ENCODE measurements at places on chromosomes 13 and 19.

- DNase-seq = no peak
These were observed 2771.0 kb upstream of the PCDH20 start for GRCh38 chr13:64186503-64187250.

- DNase-seq = no peak
These were observed 13.7 kb upstream of the SMARCA4 start for GRCh38 chr19:10946958-10947657.

GRCh38 chr19:48123907-48124651 is 13.5 kb upstream of the PLA2G4C start:
- DNase-seq = no peak

- no peak for DNase-seq
These were observed 89.5 kb upstream of the RFC3 start for GRCh38 chr13:33728271-33729037.

DNA sequence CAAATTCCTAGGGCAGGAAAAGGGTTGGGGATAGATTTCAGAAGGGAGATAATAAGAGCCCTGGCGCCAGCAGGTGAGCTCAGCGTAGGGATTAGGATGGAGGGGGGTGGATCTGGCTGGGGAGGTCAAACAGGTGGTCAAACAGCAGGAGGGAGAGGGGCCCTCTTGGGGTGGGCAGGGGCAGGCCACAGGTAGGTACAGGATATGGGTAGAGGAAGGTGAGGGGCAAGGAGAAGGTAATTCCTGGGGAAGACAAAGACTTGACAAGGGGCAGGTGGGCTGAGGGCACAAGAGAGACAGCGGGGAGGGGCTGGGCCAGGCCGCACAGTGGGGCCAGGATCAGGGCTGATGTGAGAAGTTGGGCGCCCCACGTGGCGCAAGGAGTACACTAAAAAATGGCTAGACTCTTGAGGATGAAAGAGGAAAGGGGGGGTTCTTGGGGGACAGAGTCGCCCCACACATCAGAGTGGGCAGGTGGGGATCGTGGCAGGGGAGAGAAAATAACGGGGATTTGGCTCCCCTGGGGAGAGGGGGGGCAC is 713 bp downstream of the KRI1 start:
- DNase-seq = no peak

DNA sequence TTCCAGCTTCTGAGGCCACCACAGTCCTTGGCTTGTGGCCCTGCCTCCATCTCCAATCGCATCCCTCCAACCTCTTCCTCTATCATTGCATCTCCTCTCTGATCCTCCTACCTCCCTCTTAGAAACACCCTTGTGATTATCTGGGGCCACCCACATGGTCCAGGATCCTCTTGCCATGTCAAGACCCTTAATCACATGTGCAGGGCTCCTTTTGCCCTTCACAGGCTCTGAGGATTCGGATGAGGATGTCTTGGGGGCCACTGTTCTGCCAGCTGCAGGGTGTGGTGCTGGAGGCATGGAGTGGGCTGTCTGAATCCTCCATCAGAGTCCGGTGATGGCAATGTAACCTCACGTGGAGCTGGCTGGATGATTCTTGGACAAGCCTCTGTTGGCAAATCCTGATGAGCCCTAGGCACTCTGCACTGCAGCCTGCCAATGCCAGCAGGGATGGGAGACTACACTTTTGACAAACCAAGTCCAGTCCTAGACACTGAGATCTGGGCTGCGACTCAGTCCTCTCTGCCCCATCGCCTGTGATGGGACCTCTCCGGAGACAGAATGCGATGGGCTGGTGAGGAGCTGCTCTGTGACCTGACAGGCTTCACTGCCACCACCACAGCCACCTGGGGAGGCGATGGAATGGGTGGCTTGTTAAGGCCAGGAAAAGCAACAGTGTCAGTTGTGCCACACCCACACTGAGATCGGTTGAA is 61.2 kb downstream of the CCDC70 start:
- DNase-seq = no peak

- no peak for DNase-seq
These were observed 111.0 kb downstream of the HSPH1 start for GRCh38 chr13:31050486-31051400.

DNA sequence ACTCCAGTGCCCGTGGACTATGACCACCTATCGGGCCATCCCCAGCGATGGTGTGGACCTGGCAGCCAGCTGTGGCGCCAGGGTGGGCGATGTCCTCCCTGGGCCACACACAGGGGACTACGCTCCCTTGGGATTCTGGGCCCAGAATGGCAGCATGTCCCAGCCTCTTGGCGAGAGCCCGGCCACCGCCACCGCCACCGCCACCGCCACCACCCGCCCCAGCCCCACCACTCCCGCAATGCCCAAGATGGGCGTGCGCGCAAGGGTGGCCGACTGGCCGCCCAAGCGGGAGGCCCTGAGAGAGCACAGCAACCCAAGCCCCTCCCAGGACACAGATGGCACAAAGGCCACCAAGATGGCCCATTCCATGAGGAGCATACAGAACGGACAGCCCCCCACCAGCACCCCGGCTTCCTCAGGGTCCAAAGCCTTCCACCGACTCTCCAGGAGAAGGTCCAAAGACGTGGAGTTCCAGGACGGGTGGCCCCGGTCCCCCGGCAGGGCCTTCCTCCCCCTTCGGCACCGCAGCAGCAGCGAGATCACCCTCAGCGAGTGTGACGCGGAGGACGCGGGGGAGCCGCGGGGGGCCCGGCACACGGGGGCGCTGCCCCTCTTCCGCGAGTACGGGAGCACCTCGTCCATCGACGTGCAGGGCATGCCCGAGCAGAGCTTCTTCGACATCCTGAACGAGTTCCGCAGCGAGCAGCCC is 142.3 kb downstream of the DPF1 start:
- DNase-seq = no peak

GRCh38 chr19:34201133-34201532 is 28.8 kb downstream of the LSM14A start:
- DNase-seq = no peak

- no peak for DNase-seq
These were observed 21.8 kb downstream of the HCN2 start for GRCh38 chr19:611481-611868.

GRCh38 chr19:47660435-47660832 is 51.5 kb downstream of the BICRA start:
- no peak for DNase-seq

DNA sequence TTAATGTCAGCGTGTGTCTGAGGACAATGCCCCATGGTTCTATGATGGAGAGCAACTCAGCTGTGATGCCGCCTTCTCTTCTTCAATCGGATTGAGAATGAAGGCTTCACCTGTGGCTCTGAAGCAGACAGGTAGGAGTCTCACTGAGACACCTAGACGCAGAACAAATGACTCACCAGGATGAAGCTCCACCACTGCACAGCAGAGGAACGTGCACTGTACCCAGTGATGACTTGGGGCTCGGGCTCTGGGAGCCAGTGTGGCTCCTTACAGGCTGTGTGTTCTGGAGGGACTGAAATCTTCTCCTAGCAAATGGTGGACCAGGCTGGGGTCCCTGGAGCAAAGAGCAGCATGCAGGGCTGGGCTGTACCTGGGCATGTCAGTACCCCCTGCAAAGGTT is 44.0 kb downstream of the CCDC70 start:
- no peak for DNase-seq

GRCh38 chr13:97932647-97933046 is 20.8 kb upstream of the IPO5 start:
- DNase-seq = no peak

DNA sequence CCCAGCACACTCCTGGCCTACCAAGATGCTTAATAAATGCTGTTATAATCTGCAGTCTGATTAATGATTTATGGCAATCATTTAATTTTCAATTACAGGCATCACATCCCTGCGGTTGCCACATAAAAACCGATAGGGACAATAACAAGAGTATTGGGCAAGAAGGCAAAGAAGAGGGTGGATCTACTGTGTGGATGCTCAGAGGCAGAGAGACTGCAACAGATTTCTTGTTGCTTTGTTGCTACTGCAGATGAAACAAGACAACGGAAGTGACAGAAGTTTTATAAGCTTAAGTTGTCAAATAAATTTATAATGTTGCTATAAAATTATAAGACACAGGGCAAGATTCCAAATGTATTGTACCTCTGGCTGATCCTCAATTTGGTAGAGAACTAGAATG is 154.8 kb downstream of the ABCC4 start:
- DNase-seq = no peak

GRCh38 chr19:11729586-11729985 is 9.2 kb downstream of the ZNF823 start:
- no peak for DNase-seq

DNA sequence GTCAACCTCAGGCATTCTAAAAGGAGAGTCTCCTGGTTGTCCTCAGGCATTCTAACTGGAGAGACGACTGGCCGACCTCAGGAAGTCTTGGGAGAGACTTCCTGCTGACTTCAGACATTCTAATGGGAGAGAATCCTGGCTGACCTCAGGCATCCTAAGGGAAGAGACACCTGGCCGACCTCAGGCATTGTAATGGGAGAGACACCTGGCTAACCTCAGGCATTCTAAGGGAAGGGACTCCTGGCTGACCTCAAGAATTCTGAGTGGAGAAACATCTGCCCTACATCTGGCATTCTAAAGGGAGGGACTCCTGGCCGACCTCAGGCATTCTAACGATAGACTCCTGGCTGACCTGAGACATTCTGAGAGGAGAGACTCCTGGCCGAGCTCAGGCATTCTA is 1353.3 kb downstream of the UQCRFS1 start:
- DNase-seq = no peak

DNA sequence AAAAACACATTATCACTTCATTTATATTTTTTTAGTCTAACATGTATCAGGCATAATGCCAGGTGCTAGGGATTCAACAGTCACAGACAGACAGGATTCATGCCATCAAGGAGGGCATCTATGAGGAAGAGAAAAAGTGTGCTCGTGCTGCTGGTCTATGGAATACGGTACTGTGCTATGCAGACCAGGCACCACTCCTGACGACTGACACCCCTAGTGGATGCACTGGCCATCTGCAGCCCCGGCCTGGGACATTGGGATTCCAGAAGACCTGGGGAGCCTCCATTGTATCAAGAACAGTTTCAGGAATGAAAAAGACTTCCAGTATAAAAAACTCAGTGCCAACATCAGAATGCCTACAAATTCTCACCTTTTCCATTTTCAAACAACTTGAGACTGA is 94.0 kb downstream of the KLF12 start:
- DNase-seq = no peak

- no peak for DNase-seq
These were observed 351.4 kb downstream of the KCNRG start for GRCh38 chr13:50366488-50367174.

GRCh38 chr19:41584260-41584810 is 8.4 kb downstream of the CEACAM21 start:
- DNase-seq = no peak

GRCh38 chr13:86569119-86569518 is 769.9 kb upstream of the SLITRK6 start:
- DNase-seq = no peak

DNA sequence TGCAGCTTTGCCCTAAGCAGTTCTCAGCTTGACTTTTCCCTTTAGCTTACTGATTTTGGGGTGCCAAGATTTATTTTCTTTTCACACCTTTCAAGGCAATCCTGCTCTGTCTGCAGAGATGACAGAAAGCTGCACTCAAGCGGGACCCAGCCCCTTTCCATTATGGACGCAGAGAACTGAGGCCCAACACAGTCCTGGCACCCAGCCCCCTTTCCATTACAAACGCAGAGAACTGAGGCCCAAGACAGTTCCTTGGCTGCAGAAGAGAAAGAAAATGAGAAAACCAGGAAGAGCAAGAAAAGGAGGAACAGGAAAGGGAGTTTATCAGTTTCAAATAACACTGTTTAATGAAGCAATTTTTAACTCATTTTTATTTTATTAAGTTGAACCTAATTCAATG is 36.8 kb upstream of the ATP11A start:
- DNase-seq = no peak

- DNase-seq = no peak
These were observed 31.4 kb downstream of the NFIX start for GRCh38 chr19:13026462-13027370.

GRCh38 chr13:29849731-29850212 is 645 bp downstream of the UBL3 start:
- DNase-seq = peak; percentile 81

GRCh38 chr19:58469241-58470013 is 2.5 kb downstream of the ZNF324 start:
- DNase-seq = no peak

DNA sequence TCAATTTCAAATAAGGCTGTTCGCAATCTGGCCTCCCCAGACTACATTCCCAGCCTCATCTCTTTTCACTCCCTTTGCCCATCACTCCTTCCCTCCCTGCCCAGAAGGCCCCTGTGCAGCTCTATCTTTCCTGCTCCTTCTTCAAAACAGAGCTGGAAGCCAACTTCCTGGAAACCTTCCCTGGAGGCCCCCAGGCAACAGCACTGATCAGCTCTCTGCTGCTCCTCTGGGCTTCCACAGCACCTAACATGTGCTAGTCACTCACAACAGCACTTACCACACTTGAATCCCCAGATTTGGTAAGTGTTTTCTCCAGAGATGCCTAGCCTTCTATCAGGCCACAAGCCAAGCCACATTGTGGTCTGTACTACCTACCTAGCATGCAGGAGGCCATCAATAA is 9.5 kb downstream of the SMAD9 start:
- no peak for DNase-seq

- DNase-seq = no peak
These were observed 63.5 kb downstream of the C13orf42 start for GRCh38 chr13:51047434-51048165.

All from occipital lobe (tissue), 3 donors.